ENCODE measurements at places on chromosomes 2 and 18. TPM values are rescaled to one million over a fixed set of nuclear protein-coding genes. Genes with fewer than 3 reads are reported as not detected.

Gene GALNT14
- total RNA-seq = 68.4 TPM

Gene GLI2
- 8.7 TPM for total RNA-seq

Gene ASXL3
- total RNA-seq = not detected

Gene RNMT
- 9.8 TPM for total RNA-seq

Gene FBXO15
- total RNA-seq = not detected

DNA sequence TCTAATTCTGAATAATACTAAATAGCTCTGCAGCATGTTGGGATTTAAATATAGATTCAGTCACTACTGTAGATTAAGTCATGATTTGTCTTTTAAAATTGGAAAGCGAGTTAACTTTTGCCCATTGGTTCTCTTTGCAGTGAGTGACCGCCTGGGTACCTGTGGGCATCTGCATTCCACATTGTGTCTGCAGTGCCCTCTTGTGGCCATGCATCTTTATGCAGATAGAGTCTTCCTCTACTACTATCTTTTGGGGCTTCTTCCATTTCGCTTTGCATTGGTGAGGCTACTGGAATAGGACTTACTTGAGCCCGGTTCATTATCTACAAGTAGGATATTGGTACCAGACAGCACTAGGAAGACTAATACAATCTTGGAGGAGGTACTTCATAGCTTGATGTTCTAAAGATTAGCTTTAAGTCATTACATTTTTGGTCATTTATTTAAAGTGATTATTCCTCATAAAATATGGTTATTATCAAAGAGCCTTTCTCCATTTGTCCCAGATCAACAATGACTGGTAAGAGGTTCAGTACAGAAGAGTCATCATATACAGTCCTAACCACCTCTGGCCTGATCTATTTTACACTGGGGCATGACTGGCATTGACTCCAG lies 203.0 kb downstream of the SOCS6 start:
- DNase-seq = peak; percentile 71

- no peak for DNase-seq
These were observed 338.3 kb downstream of the GULP1 start for GRCh38 chr2:188629753-188630527.

DNA sequence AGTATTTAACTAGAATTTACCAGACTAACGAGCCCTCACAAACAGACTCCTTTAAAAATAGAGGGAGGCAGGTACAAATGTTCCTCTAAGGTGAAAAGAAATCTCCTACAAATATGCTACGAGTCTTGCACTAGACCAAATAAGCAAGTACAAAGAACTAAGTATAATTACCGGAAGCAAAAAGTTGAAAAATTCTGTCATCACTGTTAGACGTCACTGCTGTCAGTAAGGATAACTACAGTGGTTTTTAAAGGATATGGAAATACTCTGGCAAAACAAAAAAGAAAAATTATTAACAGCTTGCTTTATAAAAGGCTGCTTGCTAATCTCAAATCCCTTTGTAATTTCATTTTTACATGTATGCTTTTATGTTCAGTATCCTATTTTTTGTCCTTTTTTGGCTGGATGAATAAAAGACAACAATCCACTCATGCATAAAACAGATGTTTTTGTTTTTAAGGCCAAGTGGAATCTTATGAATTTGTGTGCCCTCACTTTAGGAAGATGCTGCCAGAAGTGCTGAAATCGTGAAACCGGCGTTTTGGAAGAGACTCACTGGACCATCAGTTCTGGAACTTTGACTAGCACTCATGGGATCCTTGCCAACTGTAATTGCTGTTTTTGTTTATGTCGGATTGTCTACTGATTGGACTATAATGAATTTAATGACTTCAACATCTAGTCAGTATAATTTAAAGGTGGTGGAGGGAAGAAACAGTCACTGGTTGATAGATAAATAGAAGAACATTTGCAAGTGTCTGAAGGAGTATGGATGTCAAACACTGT lies 6.7 kb downstream of the ZNF521 start:
- no peak for DNase-seq

DNA sequence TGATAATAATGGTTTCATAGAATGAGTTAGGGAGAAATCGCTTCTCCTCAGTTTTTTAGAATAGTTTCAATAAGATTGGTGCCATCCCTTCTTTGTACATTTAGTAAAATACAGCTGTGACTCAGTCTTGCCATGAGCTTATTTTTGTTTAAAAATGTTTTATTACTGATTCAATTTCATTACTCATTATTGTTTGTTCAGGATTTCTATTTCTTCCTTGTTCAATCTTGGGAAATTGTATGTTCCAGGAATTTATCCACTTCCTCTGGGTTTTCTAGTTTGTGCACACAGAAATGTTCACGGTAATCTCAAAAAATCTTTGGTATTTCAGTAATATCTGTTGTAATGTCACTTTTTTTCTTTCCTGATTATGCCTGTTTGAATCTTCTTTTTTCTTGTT lies 371.5 kb upstream of the SETBP1 start:
- DNase-seq = no peak

DNA sequence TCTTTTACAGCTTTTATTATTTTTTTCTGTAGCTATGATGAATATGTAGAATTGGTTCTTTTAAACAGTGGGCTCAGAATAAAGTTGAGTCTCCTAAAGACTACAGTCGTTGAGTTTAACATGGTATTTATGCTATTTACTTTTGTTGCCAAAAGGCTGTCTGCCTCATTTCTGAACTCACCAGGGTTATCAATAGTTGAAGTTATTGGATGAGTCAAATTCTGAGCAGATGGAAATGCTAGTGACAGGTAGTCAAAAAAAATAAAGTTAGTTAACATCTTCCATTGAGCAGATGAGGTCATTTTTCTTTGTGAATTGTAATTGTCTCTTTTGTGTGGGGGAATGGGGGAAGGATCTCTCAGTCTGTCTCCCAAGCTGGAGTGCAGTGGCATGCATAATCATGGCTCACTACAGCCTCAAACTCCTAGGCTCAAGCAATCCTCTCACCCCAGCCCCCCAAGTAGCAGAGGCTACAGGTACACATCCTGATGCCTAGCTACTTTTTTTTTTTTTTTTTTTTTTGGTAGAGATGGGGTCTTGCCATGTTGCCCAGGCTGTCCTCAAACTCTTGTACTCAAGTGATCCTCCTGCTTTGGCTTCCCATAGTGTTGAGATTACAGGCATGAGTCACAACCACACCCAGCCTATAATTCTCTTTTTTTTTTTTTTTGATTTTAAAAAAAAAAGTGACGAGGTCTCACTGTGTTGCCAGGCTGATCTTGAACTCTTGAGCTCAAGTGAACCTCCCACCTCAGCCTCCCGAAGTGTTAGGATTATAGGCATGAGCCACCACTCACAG lies 8.9 kb downstream of the PAPOLG start:
- no peak for DNase-seq

GRCh38 chr18:9020221-9020620 lies 82.3 kb upstream of the NDUFV2 start:
- DNase-seq = no peak

- no peak for DNase-seq
These were observed 34.9 kb downstream of the G6PC2 start for GRCh38 chr2:168935810-168936581.

- DNase-seq = no peak
These were observed 10.7 kb upstream of the CCDC88A start for GRCh38 chr2:55430211-55430975.

DNA sequence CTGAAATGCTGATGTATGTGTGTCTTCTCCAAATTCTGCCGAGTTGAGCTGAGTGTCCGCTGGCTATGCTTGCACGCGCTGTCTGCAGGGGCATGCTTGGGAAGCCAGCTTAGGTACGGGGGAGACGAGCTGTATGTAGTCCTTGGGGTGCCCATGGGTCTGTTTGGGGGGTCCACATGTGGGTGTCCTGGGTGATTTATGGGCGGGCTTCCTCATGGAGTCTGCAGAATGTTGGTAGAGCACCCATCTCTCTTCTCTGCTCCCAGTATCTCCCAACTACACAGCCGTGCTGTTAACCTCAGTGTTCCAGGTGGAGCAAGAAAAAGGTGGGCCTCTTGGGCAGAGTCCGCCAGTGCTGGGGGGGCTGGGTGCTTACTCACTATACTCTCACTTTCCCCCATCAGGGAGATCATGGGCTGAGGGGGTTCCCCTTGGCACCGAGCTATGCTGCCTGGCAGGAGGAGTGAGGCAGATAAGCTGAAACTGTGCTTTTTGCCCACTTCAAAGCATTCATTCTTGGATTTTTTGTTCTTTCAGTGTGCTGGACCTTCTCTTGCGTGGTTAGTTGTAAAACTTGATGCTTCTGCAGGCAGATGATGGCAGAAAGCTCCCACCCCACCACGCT lies 128.2 kb upstream of the ALKAL2 start:
- no peak for DNase-seq

- DNase-seq = no peak
These were observed 11.7 kb downstream of the CDC42EP3 start for GRCh38 chr2:37659723-37660122.

- no peak for DNase-seq
These were observed 135.0 kb downstream of the SMAD7 start for GRCh38 chr18:48815581-48816324.

Measured in HT-29 (cell line).